Ovary (tissue), 10 donors: ENCODE measurements at places on chromosomes 5 and 9.

- H3K27ac ChIP-seq, result no peak overlapping the region
- peaks cover 11% of the 10 kb centered on the region for H3K4me1 ChIP-seq
- H3K36me3 ChIP-seq, result no peaks in the 10 kb centered on the region
- no peak for DNase-seq
- H3K4me3 ChIP-seq, result no peak overlapping the region
- no peaks in the 10 kb centered on the region for H3K27me3 ChIP-seq
These were observed 64.3 kb downstream of the MLLT3 start for GRCh38 chr9:20557890-20558565.

- no peak overlapping the region for H3K27ac ChIP-seq
- DNase-seq, result no peak
- H3K36me3 ChIP-seq, result no peaks in the 10 kb centered on the region
- H3K4me3 ChIP-seq, result no peak overlapping the region
- H3K4me1 ChIP-seq, result peaks cover 2% of the 10 kb centered on the region
These were observed 39.4 kb downstream of the LYRM7 start for GRCh38 chr5:131210151-131210510.

DNA sequence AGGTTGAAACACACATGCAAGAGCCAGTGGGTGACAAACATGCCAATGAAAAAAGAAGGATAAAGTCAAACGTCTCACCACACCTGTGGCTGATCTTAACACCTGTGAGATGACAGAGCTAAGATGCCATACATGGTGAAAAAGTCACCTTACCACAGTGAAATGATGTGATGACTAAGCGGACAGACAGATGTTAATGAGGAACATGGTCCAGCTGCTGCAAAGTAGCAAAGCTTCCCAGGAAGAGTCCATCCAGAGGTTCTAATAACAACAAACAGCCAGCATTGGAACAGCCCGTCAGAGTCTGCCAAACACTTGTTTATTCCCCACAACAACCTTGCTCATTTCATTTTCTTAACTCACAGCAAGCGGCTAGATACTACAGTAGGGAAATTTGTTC, 1.9 kb downstream of the KIAA1191 start:
- H3K4me3 ChIP-seq, result no peak overlapping the region
- H3K27ac ChIP-seq, result no peak overlapping the region
- H3K27me3 ChIP-seq, result no peaks in the 10 kb centered on the region
- H3K36me3 ChIP-seq, result no peaks in the 10 kb centered on the region

GRCh38 chr9:107546859-107547258, 57.3 kb upstream of the KLF4 start:
- H3K27me3 ChIP-seq, result no peaks in the 10 kb centered on the region
- no peak overlapping the region for H3K4me3 ChIP-seq
- no peak overlapping the region for H3K27ac ChIP-seq
- peaks cover 8% of the 10 kb centered on the region for H3K4me1 ChIP-seq

GRCh38 chr5:95152131-95152530, 132.8 kb downstream of the MCTP1 start:
- no peaks in the 10 kb centered on the region for H3K4me1 ChIP-seq
- no peaks in the 10 kb centered on the region for H3K27me3 ChIP-seq

DNA sequence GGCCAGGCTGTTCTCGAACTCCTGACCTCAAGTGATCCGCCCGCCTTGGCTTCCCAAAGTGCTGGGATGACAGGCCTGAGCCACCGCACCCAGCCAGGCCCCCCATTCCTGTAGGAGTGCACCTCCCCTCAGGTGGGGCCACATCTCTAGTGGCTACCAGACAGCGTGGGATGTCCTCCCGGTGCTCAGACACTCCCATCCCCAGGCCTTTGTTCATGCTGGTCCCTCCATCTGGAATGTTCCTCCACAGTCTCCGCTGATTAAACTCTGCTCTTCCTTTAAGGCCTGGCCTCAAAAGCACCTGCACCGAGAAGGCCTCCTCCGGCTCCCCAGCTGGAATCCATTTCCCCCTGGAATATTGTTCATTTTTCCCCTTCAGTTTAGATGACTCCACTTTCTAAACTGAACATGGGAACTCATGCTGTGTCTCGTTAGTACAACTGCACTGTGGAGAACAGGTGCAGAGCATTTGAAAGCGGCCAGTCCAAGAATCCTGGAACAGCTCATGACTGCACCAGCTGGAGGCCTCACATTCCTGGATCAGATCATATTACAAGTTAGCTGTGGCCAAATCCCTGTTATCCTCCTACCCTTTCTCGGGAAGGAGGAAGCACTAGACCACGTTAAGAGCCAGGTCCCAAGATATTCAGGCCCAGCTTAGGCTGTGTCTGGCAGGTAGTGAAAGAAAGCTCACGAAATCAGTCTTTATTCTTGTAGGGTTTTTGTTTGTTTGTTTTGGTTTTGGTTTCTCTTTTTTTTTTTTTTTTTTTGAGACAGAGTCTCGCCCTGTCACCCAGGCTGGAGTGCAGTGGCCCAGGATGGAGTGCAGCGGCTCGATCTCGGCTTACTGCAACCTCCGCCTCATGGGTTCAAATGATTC, 10.8 kb upstream of the PRRC2B start:
- H3K27ac ChIP-seq, result no peak overlapping the region
- H3K36me3 ChIP-seq, result no peaks in the 10 kb centered on the region
- DNase-seq, result peak; percentile 66

- DNase-seq, result no peak
- H3K27ac ChIP-seq, result no peak overlapping the region
- no peak overlapping the region for H3K4me3 ChIP-seq
- H3K27me3 ChIP-seq, result no peaks in the 10 kb centered on the region
These were observed 27.6 kb upstream of the GLRA1 start for GRCh38 chr5:151952238-151952637.

DNA sequence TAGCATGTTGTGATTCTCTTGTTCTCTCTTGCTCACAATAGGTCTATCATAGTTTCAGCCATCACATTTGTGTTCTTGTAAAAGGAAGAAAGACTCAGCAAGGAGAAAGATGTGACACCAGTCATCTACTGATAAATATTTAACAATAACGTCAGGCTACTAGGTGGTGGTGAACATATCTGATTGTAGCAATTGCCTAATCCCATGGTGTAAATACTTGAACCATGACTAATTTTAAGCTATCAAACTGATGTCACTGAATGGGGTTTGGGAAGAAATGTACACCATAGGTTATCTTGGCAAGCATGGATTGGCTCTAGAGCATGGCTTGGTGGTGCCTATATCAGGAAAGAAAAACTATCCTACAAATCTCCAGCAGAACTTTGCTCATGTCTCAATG, 16.6 kb downstream of the DMRTA1 start:
- no peak for DNase-seq
- H3K4me3 ChIP-seq, result no peak overlapping the region
- no peaks in the 10 kb centered on the region for H3K36me3 ChIP-seq
- H3K27me3 ChIP-seq, result no peaks in the 10 kb centered on the region

- H3K27me3 ChIP-seq, result no peaks in the 10 kb centered on the region
- no peak overlapping the region for H3K4me3 ChIP-seq
- H3K36me3 ChIP-seq, result no peaks in the 10 kb centered on the region
- no peaks in the 10 kb centered on the region for H3K4me1 ChIP-seq
- H3K27ac ChIP-seq, result no peak overlapping the region
These were observed 6.2 kb upstream of the HAVCR2 start for GRCh38 chr5:157115012-157115411.

GRCh38 chr5:104178829-104179456, 616.4 kb upstream of the NUDT12 start:
- H3K4me3 ChIP-seq, result no peak overlapping the region
- H3K36me3 ChIP-seq, result no peaks in the 10 kb centered on the region

GRCh38 chr9:33878691-33879366, 61.9 kb downstream of the UBE2R2 start:
- no peak overlapping the region for H3K27ac ChIP-seq
- H3K4me3 ChIP-seq, result no peak overlapping the region
- peaks cover under 1% of the 10 kb centered on the region for H3K4me1 ChIP-seq
- no peaks in the 10 kb centered on the region for H3K36me3 ChIP-seq

GRCh38 chr5:65451436-65451835, 30.3 kb downstream of the ADAMTS6 start:
- H3K27me3 ChIP-seq, result no peaks in the 10 kb centered on the region
- H3K27ac ChIP-seq, result no peak overlapping the region
- no peaks in the 10 kb centered on the region for H3K4me1 ChIP-seq
- no peak for DNase-seq

- DNase-seq, result no peak
- no peaks in the 10 kb centered on the region for H3K27me3 ChIP-seq
- no peak overlapping the region for H3K4me3 ChIP-seq
- no peaks in the 10 kb centered on the region for H3K36me3 ChIP-seq
These were observed 306.6 kb upstream of the KIF2A start for GRCh38 chr5:61999371-61999770.

DNA sequence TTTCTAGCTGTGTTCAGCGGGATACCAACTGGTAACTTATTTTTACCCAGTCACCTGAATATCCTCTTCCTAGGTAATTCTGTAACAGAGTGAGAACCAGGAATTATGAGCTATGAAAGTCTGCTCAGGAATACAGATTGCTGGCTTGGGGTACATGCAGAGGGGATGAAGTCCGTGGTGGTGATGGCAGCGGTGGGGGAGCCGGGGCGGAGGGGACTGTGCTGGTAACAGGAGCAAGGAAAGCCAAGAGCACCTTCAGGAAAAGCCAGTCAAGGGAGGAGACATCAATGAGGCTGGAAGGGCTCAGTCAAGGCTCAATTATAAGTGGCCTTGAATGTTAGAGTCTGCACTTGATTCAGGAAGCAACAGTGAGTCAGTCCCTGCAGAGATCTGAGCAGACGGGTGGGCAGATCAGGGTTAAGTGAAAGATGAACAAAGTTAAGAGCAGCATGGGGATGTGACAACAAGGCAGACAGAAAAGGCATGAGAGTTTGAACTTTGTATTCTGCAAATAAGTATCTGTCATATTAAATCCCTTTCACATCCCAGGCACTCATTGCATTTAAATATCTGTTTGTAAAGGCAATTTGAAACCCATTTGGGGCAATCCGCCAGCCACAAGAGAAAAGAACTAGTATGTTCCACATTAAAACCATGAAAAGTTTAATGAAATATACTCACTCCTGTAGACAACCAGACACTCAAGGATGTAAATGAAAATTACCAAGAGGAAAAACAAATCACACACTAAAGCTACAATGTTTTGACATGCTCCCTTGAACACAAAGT, 101.2 kb downstream of the TTC39B start:
- no peak overlapping the region for H3K4me3 ChIP-seq
- DNase-seq, result no peak
- H3K27ac ChIP-seq, result no peak overlapping the region
- no peaks in the 10 kb centered on the region for H3K36me3 ChIP-seq
- no peaks in the 10 kb centered on the region for H3K27me3 ChIP-seq

DNA sequence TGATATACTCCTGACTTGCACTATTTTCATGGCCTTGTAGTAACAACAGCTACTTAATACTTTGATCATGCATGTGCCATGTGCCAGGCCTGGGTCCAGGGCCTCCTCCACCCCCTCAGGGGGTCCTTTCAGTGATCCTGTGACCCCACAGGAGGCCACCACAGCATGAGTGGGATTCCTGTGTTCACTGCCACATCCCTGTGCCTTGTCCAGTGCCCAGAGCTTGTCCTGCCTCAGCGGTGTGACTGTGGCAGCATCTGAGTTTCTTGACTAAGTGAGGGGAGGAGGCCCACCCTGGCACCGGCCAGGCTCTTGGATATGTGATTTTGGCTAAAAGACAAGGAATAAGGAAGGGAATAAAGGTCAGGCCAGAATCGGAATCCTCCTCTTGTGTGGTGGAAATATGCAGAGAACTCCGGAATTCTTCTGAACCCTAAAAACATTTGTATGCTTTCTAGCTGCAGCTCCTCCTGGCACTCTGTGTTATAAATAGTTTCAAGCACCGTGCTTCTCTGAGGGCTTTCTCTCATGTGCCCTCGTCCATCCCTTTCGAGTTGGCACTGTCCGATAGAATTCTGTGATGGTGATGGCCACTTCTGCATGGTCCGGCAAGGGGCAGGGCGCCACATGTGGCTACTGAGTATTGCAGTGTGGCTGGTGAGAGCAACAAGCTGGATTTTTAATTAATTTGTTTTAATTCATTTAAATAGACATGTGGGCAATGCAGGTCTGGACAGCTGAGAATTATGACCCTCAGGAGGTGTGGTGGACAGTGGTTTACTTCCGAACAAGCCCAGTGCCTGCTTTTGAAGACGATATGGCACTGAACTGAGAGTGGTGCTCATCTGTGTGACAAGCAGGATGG, 31.8 kb downstream of the TENT4A start:
- no peaks in the 10 kb centered on the region for H3K36me3 ChIP-seq
- no peaks in the 10 kb centered on the region for H3K27me3 ChIP-seq
- no peak for DNase-seq

GRCh38 chr9:72390907-72391306, 25.9 kb upstream of the ZFAND5 start:
- H3K27me3 ChIP-seq, result no peaks in the 10 kb centered on the region
- H3K36me3 ChIP-seq, result no peaks in the 10 kb centered on the region
- no peak for DNase-seq
- peaks cover 2% of the 10 kb centered on the region for H3K4me1 ChIP-seq
- H3K27ac ChIP-seq, result no peak overlapping the region

GRCh38 chr5:52801329-52801728, 13.6 kb downstream of the ITGA1 start:
- DNase-seq, result peak; percentile 13
- H3K4me3 ChIP-seq, result peak overlapping the region; percentile 49
- H3K27me3 ChIP-seq, result no peaks in the 10 kb centered on the region
- H3K36me3 ChIP-seq, result no peaks in the 10 kb centered on the region
- H3K27ac ChIP-seq, result no peak overlapping the region
- H3K4me1 ChIP-seq, result peaks cover 4% of the 10 kb centered on the region

DNA sequence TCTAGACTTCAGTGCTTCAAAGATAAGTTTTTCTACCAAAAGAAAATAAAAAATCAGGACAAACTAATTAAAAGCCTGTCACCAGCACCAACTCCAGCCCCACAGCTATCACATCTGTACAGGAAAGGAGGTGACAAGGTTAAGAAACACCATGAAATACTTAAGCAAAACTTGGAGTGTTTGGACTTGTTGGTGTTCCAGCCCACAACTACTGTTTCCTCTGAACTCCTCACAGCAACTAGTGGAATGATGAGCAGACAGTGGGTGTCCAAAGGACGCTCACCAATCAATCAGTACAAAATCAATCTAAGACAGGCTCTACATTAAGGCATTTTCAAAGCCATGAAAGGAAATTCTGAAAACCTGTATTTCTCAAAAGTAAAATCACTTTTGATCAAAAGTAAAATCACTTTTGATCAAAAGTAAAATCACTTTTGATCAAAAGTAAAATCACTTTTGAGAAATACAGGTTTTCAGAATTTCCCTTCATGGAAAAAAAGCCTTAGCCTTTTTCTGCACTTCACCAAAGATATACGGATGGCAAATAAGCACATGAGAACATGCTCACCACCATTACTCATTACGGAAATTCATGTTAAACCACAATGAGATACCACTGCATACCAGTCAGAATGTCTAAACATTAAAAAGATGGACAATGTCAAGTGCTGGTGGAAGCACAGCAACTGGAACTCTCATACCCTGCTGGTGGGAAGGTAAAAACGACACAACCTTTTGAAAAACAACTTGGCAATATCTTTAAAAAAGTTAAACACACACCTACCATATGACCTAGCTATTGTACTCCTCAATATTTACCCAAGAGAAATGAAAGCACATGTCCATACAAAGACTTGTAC, 79.7 kb downstream of the MED27 start:
- H3K4me3 ChIP-seq, result no peak overlapping the region
- no peaks in the 10 kb centered on the region for H3K36me3 ChIP-seq
- no peaks in the 10 kb centered on the region for H3K27me3 ChIP-seq
- H3K4me1 ChIP-seq, result peaks cover 5% of the 10 kb centered on the region
- no peak for DNase-seq

GRCh38 chr5:155530046-155530445, 516.5 kb downstream of the KIF4B start:
- DNase-seq, result no peak
- H3K4me1 ChIP-seq, result no peaks in the 10 kb centered on the region
